ENCODE measurements at places on chromosomes 7 and 10. TPM values are rescaled to one million over a fixed set of nuclear protein-coding genes. Genes with fewer than 3 reads are reported as not detected.

GRCh38 chr7:11767148-11767547 is 64.8 kb downstream of the THSD7A start:
- no peaks in the 10 kb centered on the region for H3K27me3 ChIP-seq
- no peaks in the 10 kb centered on the region for H3K36me3 ChIP-seq
- H3K4me3 ChIP-seq = no peak overlapping the region
- no peak for DNase-seq

- DNase-seq = no peak
- peak overlapping the region; percentile 21 for H3K27ac ChIP-seq
- no peaks in the 10 kb centered on the region for H3K36me3 ChIP-seq
- H3K4me1 ChIP-seq = peaks cover 20% of the 10 kb centered on the region
- H3K27me3 ChIP-seq = no peaks in the 10 kb centered on the region
- no peak overlapping the region for H3K4me3 ChIP-seq
These were observed 102.0 kb upstream of the FAM20C start for GRCh38 chr7:90111-91063.

- no peaks in the 10 kb centered on the region for H3K36me3 ChIP-seq
- no peaks in the 10 kb centered on the region for H3K27me3 ChIP-seq
- H3K4me1 ChIP-seq = no peaks in the 10 kb centered on the region
- no peak for DNase-seq
These were observed 464.7 kb upstream of the CELF2 start for GRCh38 chr10:10552948-10553347.

GRCh38 chr7:117751775-117752174 is 121.5 kb downstream of the CTTNBP2 start:
- DNase-seq = no peak
- H3K4me1 ChIP-seq = no peaks in the 10 kb centered on the region
- no peak overlapping the region for H3K27ac ChIP-seq
- no peak overlapping the region for H3K4me3 ChIP-seq
- no peaks in the 10 kb centered on the region for H3K36me3 ChIP-seq

DNA sequence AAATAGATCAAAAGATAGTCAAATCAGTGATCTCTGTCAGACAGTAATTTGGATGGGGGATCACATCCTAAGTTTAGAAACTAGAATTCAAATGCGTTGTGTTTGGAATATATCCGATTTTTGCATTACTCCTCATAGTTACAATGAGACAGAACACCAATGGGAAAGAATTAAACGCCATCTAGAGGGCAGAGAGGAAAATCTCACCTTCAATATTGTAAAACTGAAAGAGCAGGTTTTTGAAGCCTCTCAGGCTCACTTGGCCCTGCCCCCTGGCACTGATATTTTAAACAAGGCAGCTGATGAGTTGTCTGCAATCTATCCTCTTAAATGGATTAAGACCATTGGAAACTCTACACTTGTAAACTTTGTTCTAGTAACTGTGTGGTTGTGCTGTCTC is 17.7 kb downstream of the FRG2B start:
- no peak overlapping the region for H3K27ac ChIP-seq
- no peaks in the 10 kb centered on the region for H3K36me3 ChIP-seq
- H3K27me3 ChIP-seq = peaks cover 17% of the 10 kb centered on the region

DNA sequence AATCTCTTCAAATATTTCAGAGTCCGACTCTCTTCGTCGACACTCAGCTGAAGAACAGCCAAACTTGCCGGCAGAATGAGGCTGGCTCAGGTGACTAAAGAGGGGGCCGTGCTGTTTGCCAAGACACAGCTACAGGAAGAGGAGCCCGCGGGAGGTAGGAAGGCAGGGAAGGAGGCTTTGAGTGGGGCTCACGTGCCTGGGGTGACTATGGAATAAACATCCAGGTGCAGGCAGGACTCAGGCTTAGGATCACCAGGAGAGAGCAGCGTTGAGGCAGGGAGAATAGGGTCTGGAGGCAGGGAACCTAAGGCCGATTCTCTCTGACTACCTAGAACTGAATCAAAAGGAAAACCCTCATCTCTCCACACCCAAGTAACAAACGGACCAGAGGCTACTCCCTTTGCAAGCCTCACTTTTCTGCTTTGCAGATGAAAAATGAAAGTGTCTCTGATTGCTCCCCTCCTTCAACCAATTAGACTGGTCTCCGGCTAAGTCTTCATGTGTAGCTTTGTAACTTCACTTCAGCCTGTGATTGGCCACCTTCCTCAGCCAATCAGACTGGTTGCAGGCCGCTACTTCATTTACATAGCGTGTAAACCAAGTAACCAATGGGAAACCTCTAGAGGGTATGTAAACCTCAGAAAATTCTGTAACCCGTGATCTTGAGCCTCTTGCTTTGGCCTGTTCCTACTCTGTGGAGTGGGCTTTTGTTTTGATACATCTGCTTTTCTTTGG is 19.7 kb upstream of the BNIP3 start:
- no peak overlapping the region for H3K4me3 ChIP-seq
- H3K27me3 ChIP-seq = no peaks in the 10 kb centered on the region
- DNase-seq = no peak
- peaks cover 20% of the 10 kb centered on the region for H3K4me1 ChIP-seq
- no peaks in the 10 kb centered on the region for H3K36me3 ChIP-seq
- no peak overlapping the region for H3K27ac ChIP-seq

DNA sequence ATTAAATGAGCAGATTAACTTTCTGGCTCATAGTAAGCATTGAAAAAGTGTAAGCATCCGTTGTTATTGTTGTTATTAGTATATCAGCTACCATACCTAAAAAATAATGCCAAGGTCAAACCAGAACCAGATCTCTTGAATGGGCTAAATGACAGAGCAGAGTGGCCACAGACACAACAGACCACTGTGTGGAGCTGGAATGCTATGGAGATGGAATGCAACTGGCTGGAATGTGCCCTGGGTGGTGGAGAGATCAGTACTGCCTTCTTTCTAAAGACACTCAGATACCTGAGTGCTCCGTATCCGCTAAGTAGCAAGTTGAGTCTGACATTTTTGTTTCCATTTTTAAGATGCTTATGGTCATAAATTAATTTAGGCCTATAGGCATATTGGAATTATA is 20.5 kb upstream of the DNAJB12 start:
- no peak overlapping the region for H3K4me3 ChIP-seq
- H3K27ac ChIP-seq = no peak overlapping the region
- H3K4me1 ChIP-seq = no peaks in the 10 kb centered on the region
- no peaks in the 10 kb centered on the region for H3K36me3 ChIP-seq

GRCh38 chr7:103119791-103120291 is 29.1 kb downstream of the NAPEPLD start:
- H3K4me3 ChIP-seq = no peak overlapping the region
- no peaks in the 10 kb centered on the region for H3K4me1 ChIP-seq
- H3K27me3 ChIP-seq = no peaks in the 10 kb centered on the region
- DNase-seq = no peak
- H3K36me3 ChIP-seq = peaks cover 15% of the 10 kb centered on the region

DNA sequence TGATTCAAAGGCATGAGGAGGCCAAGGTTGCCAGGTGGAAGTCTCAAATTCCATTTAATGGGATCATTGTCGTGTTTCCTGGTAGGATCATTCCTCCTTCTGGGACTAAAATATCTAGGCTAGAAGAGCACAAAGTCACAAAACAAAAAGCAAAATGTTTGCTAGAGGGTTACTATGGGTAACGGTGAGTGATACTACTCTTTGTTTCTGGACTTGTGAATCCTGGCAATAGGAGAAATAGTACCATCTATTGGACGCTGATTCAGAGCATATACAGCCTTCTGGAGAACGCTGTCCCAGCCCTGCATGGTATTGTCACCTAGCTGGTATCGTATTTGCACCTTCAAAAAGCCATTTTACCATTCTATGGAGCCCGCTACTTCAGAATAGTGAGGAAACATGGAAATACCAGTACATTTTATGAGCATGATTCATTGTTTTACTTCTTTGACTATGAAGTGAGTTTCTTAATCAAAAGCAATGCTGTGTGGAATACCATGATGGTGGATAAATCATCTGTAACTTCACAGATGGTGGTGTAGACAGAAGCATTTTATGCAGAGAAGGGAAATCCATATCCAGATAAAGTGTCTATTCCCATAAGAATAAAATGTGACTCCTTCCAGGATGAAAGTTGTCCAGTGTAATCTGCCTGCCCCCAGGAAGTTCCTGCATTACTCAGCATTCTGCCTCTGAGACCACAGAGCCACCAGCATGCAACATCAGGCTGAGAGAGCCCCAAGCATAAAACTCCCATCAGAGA is 361.0 kb downstream of the ETV1 start:
- no peak for DNase-seq
- H3K36me3 ChIP-seq = no peaks in the 10 kb centered on the region
- no peak overlapping the region for H3K27ac ChIP-seq
- no peaks in the 10 kb centered on the region for H3K4me1 ChIP-seq
- H3K27me3 ChIP-seq = no peaks in the 10 kb centered on the region
- H3K4me3 ChIP-seq = no peak overlapping the region

DNA sequence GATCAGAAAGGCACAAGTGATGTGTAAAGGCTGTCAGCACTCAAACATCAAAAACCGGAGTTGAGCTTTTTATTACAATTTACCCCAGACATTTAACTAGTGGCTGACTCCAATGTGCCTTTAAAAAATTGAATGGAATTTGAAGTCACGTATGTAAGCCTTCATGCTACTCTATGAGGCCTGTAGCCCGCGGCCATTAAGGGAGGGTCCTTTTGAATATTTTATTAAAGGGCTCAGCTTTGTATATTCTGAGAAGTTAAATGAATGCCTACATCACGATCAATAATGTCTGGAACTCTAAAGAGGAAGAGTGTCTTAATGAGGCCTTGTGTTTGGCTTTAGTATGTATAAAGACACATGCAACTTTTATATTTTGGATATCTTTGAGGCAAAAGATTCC is 916.6 kb upstream of the CELF2 start:
- H3K27ac ChIP-seq = no peak overlapping the region
- DNase-seq = no peak
- H3K4me3 ChIP-seq = no peak overlapping the region

DNA sequence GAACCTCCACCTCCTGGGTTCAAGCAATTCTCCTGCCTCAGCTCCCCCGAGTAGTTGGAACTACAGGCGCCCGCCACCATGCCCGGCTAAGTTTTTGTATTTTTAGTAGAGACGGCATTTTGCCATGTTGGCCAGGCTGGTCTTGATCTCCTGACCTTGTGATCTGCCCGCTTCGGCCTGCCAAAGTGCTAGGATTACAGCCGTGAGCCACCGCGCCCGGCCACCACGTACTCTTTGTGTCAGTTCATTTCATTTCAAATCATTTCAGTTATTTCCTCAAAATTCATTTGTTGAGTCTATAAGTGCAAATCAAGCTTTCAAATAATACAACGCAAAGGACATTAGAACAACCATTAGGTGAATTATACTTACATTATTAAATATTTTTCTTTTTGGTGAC is 943.8 kb downstream of the TYW1 start:
- H3K4me3 ChIP-seq = no peak overlapping the region
- no peak overlapping the region for H3K27ac ChIP-seq
- H3K4me1 ChIP-seq = no peaks in the 10 kb centered on the region
- H3K27me3 ChIP-seq = no peaks in the 10 kb centered on the region

GRCh38 chr7:140649556-140650205 is 9.1 kb upstream of the DENND2A start:
- H3K4me1 ChIP-seq = peaks cover 7% of the 10 kb centered on the region
- H3K27me3 ChIP-seq = no peaks in the 10 kb centered on the region
- no peak overlapping the region for H3K4me3 ChIP-seq
- no peak for DNase-seq
- no peaks in the 10 kb centered on the region for H3K36me3 ChIP-seq

GRCh38 chr7:85183296-85183695 is 3.6 kb downstream of the SEMA3D start:
- peaks cover 5% of the 10 kb centered on the region for H3K27me3 ChIP-seq
- no peak overlapping the region for H3K27ac ChIP-seq
- no peak overlapping the region for H3K4me3 ChIP-seq
- H3K4me1 ChIP-seq = no peaks in the 10 kb centered on the region

DNA sequence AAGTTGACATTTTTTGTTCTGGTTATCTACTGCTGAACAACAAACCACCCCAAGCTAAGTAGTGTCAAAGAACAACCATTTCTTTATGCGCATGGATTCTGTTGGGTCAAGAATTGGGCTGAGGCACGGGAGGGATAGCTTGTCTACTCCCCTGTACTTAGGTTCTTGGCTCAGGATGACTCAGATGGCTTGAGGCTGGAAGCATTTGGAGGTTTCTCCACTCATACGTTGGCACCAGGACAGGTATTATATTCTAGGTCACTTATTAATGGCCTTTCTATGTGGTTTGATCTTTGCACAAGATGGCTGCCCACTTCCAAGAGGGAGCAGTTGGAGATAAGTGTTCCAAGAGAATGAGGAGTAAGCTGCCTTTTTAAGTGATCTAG is 11.8 kb upstream of the TFAM start:
- H3K4me3 ChIP-seq = no peak overlapping the region
- DNase-seq = peak; percentile 32
- no peaks in the 10 kb centered on the region for H3K27me3 ChIP-seq
- H3K4me1 ChIP-seq = peaks cover 33% of the 10 kb centered on the region
- H3K27ac ChIP-seq = peak overlapping the region; percentile 70

- H3K4me3 ChIP-seq = peak overlapping the region; percentile 81
- peaks cover 17% of the 10 kb centered on the region for H3K4me1 ChIP-seq
- H3K27me3 ChIP-seq = no peaks in the 10 kb centered on the region
- no peaks in the 10 kb centered on the region for H3K36me3 ChIP-seq
- H3K27ac ChIP-seq = peak overlapping the region; percentile 96
These were observed 678 bp upstream of the TMEM106B start for GRCh38 chr7:12210179-12211053.

CPN1 gene
- total RNA-seq = not detected

KLF14 gene
- 0.41 TPM for total RNA-seq

SLC26A5 gene
- total RNA-seq = not detected

CALML3 gene
- total RNA-seq = not detected
